ENCODE measurements at places on chromosomes 1 and 21. TPM values are rescaled to one million over a fixed set of nuclear protein-coding genes. Genes with fewer than 3 reads are reported as not detected.

DNA sequence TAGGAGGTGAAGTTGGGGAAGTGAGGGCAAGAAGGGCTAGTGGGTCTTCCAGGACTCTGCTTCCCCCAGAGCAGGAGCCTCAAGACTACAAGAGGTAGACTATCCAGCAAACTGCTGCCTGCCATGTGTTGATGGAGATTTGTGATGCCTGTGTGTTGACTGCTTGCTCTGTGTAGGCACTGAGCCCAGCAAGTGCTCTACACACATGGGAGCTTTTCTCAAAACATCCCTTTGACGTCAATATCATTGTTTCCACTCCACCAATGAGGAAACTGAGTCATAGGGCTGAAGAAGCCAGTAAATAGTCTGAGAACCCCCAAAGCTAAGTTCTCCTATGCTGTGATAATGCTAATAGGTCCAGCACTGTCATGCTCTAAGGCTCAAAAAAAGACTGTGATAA, 207.2 kb upstream of the NFIA start:
- DNase-seq = no peak

DNA sequence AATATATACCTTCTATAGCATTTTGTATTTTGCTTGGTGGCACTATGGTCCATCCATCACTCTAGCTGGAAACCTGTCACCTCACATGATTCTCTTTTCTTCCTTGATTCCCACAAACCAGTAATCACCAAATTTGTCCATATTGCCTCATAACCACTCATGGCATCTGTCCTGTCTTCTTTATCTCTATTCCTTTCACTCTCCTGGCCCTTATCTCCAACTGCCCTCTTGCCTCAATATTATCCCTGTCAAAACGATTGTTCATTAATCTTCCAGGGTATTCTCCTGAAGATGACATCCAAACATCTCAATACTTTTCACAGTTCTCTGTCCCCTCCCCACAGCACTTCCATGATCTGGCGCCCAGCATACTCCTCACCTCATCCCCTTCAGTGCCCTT, 46.1 kb downstream of the WDR64 start:
- DNase-seq = no peak

GRCh38 chr1:181104790-181105133, 16.3 kb downstream of the IER5 start:
- peak; percentile 63 for DNase-seq

DNA sequence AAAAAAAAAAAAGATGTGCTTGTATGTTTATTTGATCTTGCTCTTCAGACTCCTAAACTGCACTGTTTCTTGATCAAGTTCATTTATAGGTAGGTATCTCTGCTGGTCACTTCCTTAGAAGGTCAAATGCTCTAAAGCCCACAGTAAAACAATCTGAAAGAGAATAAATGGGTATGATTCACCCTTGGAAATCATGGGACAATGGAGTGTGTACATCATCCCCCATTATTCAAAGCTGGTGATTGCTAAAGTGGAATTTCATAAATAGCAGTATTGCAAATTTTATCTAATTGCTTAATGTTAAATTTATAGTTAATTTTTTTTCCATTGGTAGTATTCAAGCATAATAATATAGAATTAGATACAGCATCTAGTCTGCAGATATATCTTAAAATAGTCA, 53.4 kb downstream of the MIER1 start:
- DNase-seq = no peak

DNA sequence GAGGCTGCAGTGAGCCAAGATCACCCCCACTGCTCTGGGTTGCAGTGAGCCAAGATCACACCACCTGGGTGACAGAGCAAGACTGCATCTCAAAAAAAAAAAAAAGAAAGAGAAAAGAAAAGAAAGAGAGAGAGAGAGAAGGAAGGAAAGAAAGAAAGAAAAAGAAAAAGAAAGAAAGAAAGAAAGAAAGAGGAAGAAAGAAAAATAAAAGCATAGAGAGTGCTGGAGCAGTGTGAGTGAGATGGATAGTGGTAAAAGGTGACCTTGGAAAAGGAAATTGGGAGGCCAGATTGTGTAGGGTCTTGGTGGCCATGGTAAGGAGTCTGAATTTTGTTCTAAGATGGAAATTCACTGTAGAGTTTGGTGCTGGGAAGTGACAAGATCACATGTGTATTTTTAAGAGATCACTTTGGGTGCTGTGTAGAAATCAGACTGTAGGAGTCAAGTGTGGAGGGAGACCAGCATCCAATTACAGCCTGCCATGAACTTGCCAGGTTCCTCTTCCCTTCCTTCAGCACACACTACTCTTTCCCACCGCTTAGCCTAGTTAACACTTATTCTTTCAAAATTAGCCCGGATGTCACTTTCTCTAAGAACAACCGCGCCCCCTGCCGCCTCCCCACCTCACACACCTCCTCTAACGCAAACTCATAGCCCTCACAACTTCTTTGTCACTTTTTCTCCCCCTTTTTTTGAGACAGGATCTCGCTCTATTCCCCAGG, 17.9 kb downstream of the MTX1 start:
- DNase-seq = peak; percentile 81

DNA sequence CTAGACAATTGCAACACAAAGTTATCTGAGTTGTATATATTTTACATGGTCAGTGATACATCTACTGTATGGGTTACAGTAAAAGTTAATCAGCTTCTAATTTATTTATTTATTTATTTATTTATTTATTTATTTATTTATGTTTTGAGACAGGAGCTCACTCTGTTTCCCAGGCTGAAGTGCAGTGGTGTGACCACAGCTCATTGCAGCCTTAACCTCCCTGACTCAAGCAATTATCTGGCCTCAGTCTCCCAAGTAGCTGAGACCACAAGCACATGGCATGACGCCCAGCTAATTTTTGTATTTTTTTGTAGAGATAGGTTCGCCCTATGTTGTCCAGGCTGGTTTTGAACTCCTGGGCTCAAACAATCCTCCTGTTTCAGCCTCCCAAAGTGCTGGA, 241.6 kb downstream of the PTPRC start:
- DNase-seq = no peak

GRCh38 chr1:208782186-208782585, 538.0 kb upstream of the PLXNA2 start:
- no peak for DNase-seq

DNA sequence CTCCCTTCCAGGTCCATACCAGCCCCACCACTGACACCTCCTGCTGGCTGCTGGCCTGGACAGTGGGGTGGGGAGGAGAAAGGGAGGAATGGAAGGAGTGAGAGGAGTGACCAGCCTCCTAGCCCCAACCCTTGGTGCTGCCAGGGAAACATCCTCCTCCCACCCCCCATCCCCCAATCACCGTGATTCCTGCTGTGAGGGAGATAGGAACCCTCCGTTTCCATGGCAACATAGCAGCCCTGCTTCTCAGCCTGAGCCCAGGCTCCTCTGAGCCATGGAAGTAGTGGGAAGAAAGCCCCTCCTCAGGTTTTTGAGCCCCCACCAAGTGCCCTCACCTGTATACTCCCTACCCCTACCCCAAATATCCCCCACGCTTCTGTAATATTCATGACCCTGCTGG, 44.4 kb upstream of the SCMH1 start:
- DNase-seq = no peak

GRCh38 chr1:906600-907420, 16.9 kb upstream of the SAMD11 start:
- DNase-seq = peak; percentile 40

DNA sequence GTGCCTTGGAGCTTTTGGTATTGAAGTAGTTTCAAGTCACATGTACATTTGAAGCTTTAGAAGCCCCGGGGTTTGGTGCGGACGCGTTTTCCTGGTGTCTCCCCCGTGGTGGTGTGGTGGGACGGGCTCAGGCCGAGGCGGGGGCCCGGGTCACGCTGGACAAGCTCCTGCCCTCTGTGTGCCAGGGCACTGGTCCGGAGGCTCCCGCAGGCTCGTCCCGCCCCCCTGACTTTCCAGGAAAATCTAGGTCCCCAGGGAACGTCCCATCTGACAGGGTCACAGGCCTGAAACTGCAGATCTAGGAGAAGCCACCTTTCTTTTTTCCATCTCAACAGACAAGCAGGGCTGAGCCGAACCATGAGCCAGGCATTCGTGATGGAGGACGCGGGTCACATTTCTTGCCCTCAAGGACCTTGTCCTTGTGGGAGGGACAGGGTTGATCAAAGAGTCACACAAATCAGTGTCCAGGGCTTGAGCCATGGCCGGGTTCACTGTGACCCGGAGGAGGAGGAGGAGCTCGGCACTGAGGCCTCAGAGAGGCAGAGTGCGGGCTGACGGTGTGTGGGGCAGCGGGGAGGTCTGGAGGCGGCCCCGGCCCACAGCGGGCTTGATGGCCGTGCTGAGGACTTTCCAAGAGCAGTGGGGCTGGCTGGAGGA, 1.6 kb downstream of the DMRTB1 start:
- no peak for DNase-seq

- DNase-seq = no peak
Measured at GRCh38 chr1:195806060-195806459, 802.2 kb downstream of the KCNT2 start.

DNA sequence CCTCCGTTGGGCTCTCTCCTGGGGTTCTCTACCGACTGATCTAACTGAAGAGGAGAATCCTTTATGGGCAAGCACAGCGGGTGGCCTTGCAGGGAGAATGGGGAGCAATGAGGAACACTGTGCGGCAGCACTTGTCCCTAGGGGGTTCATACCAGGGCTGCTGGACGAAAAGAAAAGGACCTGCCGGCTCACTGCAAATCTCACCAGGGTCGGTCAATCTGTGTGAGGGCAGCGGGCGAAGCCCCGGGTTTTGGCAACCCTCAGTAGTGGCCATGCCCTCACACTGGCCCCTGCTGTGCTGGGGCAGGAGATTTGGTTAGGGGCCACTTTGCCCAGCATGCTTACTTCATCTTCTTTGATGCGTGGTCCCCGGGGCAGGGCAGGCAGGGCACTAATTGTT, 5.9 kb downstream of the LHX9 start:
- no peak for DNase-seq

GRCh38 chr1:152089014-152089674, at the start of gene TCHHL1:
Gene TCHHL1, minus strand, starts transcription at chr1:152089064. Its CDS starts 921 bp downstream, at chr1:152088143.
- no peak for DNase-seq

DNA sequence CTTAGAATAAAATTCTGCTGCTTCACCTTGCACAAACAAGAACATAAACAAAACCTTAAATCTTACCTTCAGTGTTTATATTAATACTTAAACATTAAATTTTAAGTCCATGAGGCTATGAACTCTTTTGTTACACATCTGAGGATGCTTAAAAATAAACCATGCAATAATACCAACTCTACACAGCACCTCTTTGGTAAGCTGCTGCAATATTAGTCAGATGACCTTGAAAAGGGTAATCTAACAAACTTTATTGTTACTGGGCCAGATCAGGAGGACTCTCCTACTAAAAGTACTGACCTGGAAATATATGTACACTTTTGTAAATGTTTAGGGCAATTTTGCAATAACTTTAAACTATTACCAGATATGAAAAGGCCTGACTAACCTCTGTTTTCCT, 763 bp downstream of the SIKE1 start:
- no peak for DNase-seq

DNA sequence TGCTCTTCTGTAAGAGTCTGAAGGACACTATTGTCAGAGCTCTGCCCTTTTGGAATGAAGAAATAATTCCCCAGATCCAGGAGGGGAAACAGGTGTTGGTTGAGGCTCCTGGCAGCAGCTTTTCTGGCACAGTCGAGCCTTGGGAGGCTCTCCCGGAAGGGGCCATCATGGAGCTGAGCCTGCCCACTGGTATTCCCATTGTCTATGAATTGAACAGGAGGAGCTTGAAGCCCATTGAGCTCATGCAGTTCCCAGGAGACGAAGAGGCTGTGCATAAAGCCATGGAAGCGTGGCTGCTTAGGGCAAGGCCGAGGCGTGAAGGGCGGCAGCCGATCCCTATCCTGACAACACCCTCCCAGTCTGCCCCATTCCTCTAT, 26.6 kb downstream of the UBE4B start:
- DNase-seq = no peak

- no peak for DNase-seq
Measured at GRCh38 chr1:232467073-232467760, 162.7 kb downstream of the SIPA1L2 start.

DNA sequence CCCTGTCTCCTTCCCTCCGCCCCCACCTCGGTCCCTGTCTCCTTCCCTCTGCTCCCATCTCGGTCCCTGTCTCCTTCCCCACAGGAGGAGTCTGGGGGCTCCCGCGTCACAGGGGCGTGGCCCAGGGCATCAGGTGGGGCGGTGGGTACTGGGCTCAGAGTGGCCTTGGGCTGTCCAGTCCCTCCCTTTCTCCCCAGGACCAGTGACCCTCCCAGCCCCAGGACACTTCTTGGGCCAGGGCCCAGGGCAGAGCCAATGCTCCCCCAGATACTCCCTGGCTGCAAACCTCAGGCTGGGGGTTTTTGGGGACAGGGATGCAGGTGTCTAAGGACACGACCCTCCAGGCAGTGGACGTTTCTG, 6.8 kb upstream of the RNF223 start:
- no peak for DNase-seq

DNA sequence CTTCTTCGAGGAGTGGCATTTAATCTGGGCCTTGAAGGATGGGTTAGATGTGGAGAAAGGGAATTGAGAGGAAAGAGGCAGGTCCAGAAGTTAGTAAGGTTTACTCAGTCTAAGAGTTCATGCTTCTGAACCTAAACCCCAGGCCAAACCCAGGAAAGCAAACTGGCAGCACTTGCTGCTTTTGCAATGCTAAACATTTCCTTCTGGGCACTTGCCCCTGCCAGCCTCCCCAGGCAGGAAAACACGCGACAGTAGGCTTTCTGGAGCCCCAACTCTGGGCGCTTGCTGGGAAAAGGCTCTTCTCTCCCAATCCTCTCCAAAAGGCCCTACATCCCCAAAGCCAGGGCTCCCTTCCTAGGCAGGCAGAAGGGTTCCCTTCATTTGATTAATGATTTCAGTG, 2.5 kb downstream of the OLFML2B start:
- no peak for DNase-seq

Gene CTTNBP2NL
- total RNA-seq = 18.1 TPM

Gene KCNJ15
- total RNA-seq = 0.43 TPM

Gene TTLL7
- 3.5 TPM for total RNA-seq

Gene ASTN1
- total RNA-seq = 1.1 TPM

Gene NGF
- 0.64 TPM for total RNA-seq

Gene CLCNKA
- total RNA-seq = 1.3 TPM

Gene FRRS1
- total RNA-seq = 31.3 TPM

Gene TRNP1
- total RNA-seq = 92.5 TPM

Gene MPL
- not detected for total RNA-seq

Gene HPDL
- total RNA-seq = 6.2 TPM

Gene CRYAA
- total RNA-seq = not detected

Gene SERINC2
- 70.2 TPM for total RNA-seq

Gene GUCA2B
- total RNA-seq = not detected

Gene CATSPERE
- total RNA-seq = 1.7 TPM

Gene PADI2
- 11.7 TPM for total RNA-seq

Gene FAM3B
- total RNA-seq = 47.5 TPM

Gene ITLN2
- total RNA-seq = 1.3 TPM
